ENCODE measurements at places on chromosomes 16 and 17. TPM values are rescaled to one million over a fixed set of nuclear protein-coding genes. Genes with fewer than 3 reads are reported as not detected.

The CRISPLD2 gene
- total RNA-seq, result 4.3 TPM

The OR1F1 gene
- 0.18 TPM for total RNA-seq

The SMIM5 gene
- 0.80 TPM for total RNA-seq

The CLEC10A gene
- total RNA-seq, result not detected

Measured in A549 treated with GW870086 at 1 μM for 4 hours (cell line).